Aortic smooth muscle cell (primary cell): ENCODE measurements at places on chromosomes 13 and 19. TPM values are rescaled to one million over a fixed set of nuclear protein-coding genes. Genes with fewer than 3 reads are reported as not detected.

Gene ANGPTL4
- 1.2 and 1.7 TPM in 2 replicates for total RNA-seq

Gene SHISA7
- total RNA-seq: not detected in 2 replicates

Gene NECTIN2
- 51.3 and 58.1 TPM in 2 replicates for total RNA-seq

Gene LIM2
- not detected in 2 replicates for total RNA-seq

Gene KIR2DL3
- total RNA-seq: not detected in 2 replicates

Gene DCUN1D2
- total RNA-seq: 8.2 and 9.5 TPM in 2 replicates

Gene SYT5
- under 0.01 and 0.26 TPM in 2 replicates for total RNA-seq

Gene RFX1
- total RNA-seq: 2.9 and 3.0 TPM in 2 replicates

Gene CRLF1
- total RNA-seq: 437 and 449 TPM in 2 replicates

Gene HRC
- 0.26 and 1.2 TPM in 2 replicates for total RNA-seq

Gene C19orf85
- total RNA-seq: not detected in 2 replicates

Gene UBE2L5
- total RNA-seq: not detected in 2 replicates

Gene MCEMP1
- not detected in 2 replicates for total RNA-seq

Gene NLRP5
- not detected in 2 replicates for total RNA-seq

Gene ZNF813
- total RNA-seq: 2.7 and 3.7 TPM in 2 replicates

Gene IL27RA
- 0.75 and 2.1 TPM in 2 replicates for total RNA-seq

Gene OR4F17
- not detected in 2 replicates for total RNA-seq
